IPS DF 6.9 (cell line): ENCODE measurements at places on chromosomes 3 and 15.

DNA sequence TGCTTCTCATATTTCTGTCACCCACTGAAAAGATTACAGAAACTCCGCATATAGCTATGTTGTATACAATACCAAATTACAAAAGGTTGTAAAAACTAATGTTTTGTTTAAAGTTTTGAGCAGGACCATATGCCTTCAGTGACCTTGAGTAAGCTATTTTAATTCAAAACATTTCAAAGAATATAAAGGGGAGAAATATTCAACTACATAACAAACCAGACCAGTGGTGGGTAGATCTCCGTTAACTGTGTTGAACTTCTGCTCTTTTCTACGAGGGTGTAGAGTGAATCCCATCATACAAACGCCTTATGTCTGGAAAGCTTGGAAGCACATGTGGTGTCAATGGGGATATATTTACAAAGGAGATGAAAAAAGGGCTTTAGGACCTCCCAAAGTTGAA lies 68.4 kb upstream of the NR2F2 start:
- no peak for DNase-seq

GRCh38 chr3:26292780-26293179 lies 329.8 kb upstream of the LRRC3B start:
- DNase-seq: no peak

GRCh38 chr3:83438188-83438587 lies 1520.6 kb upstream of the CADM2 start:
- DNase-seq: no peak

GRCh38 chr15:50144341-50145120 lies 25.5 kb upstream of the ATP8B4 start:
- no peak for DNase-seq

DNA sequence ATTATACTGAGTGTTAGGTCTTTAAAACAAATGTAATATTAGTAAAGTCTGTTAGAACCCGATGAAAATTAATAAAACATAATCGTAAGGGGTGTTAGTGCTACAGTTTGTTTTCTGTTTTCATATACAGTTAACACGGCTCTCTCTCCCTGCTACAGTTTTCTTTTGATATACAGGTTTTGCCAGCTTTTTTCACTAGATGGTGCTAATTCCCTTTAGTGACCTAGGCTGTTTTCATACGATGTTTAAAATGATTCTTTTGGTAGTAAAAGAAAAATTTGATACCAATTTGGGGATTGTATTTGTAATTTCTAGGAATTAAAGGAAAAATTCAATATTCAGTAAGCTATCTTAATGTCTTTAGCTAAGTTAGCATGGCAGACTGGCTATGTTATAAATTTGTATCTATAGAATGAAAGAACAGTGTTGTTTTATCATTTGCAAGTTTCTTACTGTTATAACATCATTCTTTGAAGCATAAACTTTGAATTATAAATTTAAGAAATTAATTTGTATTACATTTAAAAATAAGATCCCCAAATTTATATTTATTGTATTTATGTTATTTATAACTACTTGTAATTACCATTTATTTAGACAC lies 11.5 kb downstream of the APH1B start:
- DNase-seq: no peak

DNA sequence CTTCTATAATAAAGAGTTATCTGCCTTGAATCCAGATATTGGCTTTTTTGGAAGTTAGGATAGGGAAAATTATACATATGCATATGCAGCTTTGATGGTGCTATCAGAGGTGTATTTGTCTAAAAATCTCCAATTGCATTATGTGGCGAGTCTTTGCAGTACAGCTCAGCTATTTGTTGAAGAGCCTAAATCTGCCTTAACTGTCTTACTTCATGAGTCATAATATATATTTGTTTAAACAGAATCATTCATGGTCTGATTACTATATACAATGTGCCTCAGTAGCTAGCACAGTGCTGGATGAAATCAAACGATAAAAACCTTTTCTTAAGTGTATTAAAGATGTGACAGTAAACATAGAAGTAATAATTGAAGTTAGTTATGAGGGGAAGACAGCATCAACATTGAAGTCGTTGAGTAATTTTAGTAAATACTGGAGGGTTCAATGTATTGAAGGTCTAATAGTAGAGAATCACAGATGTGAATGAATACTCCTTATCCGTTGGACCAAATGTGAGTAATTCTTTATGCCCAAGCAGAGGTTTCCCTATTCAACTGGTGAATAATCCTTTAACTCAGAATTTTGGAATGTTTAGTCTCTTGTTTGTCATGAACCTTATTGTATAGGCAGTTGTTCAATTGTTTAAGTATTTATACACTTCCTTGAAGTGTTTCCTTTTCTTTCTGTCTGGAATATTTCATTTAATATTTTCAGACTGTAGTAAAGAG lies 74.8 kb upstream of the NAALADL2 start:
- no peak for DNase-seq

- no peak for DNase-seq
Observed at GRCh38 chr3:187618722-187619121, 51.5 kb downstream of the SST start.

DNA sequence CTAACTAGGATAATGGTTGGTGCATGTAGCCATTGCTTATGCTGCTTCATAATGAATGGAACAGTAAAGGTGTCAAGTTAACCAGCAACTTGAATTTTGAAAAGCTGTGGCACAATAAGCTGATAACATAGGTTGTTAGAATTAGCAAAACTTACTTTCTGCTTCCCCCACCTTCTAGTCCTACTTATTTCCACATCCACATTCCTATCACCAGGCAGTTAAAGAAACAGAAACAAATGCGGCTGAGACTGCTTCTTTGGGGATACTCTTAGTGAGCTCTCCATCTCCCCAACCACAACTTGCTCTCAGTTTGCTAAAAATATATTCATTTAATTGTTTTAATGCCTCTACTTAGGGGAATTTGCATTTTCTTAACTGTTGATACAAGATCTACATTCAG lies 215.1 kb downstream of the TIGIT start:
- no peak for DNase-seq

DNA sequence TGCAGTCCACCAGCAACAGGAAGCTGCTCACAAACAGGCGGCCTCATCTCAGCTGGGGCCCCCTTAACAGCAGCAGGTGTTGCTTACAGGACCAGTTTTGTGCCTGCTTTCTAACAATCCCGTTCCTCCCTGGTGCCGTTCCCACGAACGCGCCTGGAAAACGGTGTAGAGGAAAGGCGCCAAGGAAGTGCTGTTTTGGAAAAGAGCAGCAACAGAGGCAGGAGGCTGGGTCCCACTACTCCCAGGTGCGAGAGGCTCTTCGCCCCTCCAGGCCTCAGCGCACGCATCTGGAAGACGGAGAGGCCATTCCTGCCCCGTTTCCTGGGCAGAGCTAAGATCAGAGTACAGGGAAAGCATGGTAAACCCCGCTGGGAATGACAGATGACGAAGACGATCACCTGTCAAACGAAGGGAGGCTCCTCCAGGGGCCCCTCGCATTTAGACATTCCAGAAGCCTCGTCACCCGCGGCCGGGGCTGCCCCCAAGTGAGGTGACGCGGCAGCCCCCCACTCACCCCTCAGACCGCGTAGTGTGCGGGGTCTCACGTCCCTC lies 603 bp downstream of the SCAPER start:
- DNase-seq: peak; percentile 2

- no peak for DNase-seq
Observed at GRCh38 chr3:151404316-151404715, 19.8 kb upstream of the P2RY12 start.

- DNase-seq: no peak
Observed at GRCh38 chr15:96622714-96623113, 292.2 kb downstream of the NR2F2 start.

GRCh38 chr3:104907507-104907906 lies 459.2 kb upstream of the ALCAM start:
- no peak for DNase-seq

- no peak for DNase-seq
Observed at GRCh38 chr3:172836390-172836997, 86.0 kb downstream of the ECT2 start.

DNA sequence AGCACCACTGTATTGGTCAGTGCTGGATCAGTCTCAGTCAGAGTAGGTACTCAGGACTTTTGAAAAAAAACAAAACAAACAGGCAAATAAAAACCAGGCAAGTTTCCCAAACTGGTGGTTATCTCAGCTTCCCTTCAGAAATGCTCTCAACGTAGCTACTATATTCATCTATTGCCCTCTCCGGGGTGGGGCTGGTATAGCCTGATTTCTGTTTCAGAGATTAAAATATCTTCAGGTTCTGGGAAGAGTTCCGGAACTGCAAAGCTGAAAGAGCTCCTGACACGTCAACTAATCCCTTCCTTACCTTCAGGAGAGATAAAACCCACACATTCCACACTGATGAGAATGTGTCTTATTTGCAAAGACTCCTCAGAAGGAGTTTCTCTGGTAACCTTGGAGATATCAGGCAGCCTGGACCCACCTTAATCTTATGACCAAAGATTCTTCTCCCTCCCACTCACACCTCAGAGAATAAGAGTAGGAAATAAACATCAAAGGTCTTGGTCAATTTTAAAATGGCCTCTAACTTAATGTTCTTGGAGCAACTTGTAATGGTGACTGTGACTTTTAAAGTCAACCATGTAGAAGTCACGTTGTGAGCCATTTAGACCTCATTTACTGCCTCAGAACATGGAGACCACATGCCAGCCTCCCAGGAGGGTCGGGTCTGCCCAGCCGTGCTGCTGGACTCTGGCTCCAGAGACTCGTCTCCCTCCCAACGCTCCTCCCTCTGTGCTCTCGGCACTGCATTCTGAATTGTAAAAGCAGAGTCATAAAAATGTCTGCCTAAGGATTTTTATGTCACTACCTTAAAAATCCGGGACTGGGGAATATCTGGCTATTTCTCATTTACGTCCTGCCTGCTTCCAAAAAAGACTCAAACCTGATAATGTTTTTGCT lies 53.8 kb downstream of the CDCP1 start:
- DNase-seq: no peak

DNA sequence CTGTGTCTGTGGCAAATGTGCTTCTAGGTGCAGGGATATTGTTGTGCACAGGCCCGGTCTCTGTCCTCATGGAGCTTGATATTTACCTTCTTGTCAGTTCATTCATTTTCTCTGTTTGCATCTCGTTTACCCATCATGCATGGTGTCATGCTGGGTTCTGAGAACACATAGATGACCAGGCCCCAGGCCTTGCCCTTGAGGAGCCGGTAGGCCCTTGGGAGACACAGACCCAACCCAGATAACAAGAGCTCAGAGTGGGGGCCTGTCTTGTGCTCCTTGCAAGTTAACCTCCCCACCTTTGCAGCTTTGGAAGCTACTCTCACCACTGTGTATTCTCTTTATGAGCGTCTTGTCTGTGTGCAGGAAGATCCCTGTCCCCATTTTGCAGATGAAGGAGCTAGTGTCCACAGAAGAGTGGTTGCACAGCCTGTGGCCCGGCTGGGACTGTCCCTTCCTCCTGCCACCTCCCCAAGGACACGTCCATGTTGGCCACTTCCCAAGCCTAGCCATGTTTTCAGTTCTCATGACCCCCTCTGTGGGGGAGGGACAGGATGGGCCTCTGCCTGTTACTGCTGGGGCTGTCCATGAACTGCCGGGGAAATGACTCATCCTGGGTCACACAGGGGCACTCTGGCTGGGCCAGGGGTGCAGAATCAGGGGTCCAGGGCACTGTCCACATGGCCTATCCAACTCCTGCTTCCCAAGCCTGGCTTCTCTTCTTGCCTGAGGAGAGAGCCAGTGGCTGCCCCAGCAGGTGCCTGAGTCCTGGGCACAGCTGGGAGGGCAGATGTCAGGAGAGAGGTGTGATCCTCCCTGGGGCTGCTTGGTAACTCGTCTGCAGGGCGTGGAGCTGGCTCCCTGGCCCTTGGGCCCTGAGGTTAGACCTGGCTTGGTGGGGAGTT lies 3.4 kb downstream of the SNX33 start:
- DNase-seq: no peak

- DNase-seq: no peak
Observed at GRCh38 chr15:41940441-41940857, 31.9 kb downstream of the EHD4 start.

DNA sequence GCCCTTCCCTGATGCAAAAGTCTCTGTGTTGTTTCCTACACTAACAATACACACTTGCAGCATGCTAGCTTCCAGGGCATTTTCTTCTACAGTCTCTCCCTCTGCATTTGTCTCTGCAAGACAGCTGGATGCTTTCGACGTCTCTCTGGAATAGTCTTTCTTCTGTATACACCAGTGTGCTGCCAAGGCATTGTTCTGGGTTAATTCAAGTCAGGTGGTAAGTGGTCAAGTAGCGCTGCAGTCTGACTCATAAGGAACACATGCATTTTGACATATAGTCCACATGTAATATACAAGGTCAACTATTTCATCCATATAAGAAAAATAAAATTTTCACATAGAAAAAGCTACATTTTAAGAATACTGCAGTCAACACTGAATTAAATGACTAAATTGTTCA lies 92.7 kb downstream of the MYLK start:
- no peak for DNase-seq

DNA sequence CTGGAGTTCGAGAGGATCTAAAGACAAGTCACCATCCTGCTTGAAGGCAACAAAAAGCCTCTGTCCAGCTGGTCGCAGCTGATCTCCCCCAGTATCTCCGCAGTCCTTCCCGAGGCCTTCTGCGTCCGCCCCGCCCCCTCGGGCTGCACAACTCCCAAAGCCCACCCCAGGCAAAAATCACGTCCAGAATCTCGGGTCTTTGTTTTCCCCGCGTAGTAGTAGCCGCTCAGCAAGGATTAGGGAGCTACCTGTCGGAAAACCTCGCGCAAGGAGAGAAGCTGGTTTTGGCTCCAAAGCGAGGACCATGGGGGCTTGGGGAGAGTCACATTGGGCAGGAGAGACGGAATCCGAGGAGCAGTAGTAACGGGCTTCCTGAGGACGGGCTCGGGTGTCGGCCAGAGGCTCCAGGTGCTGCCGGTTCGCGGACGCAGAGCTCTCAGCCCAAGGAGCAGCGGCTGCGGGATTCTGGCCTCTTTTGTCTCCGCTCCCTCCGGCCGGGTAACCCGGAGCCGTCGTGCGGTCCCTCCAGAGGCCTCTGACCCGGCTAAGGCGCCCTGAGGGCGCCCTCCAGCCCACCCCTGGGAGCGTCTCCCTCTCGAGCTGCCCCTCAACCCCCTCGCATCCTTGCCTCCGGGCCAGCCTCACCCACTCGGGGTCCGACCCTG lies 401 bp downstream of the ZSCAN29 start:
- no peak for DNase-seq

DNA sequence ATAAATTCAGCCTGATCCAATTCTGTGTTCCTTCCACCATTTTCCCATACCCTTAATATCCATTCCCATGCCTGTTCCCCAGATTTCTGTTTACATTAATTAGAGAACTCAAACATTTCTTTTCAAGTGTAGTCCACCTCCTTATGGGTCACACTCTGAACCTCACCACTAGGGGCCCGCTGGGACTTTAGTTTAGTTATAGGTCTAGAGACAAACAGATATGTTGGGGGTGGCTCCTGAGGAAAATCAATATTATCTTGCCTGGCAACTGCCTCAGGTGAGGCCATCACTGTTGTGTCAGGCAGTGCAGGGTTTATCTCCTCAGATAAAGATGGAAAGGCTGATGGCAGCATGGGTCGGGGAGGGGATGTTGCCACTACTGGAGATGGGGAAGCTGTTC lies 72.8 kb downstream of the CLDN1 start:
- no peak for DNase-seq

- DNase-seq: no peak
Observed at GRCh38 chr15:85453144-85453872, 72.9 kb downstream of the AKAP13 start.

GRCh38 chr3:25510797-25511196 lies 82.7 kb downstream of the RARB start:
- DNase-seq: no peak

GRCh38 chr3:145013931-145014330 lies 1042.3 kb downstream of the DIPK2A start:
- DNase-seq: no peak

GRCh38 chr15:39327005-39327730 lies 253.7 kb upstream of the THBS1 start:
- DNase-seq: no peak

GRCh38 chr3:32420126-32421038 lies 28.7 kb downstream of the CMTM7 start:
- no peak for DNase-seq
